NCI-H1436 treated with DMSO at 0.1 percent for 48 hours (cell line): ENCODE measurements at places on chromosomes 13 and 19.

DNA sequence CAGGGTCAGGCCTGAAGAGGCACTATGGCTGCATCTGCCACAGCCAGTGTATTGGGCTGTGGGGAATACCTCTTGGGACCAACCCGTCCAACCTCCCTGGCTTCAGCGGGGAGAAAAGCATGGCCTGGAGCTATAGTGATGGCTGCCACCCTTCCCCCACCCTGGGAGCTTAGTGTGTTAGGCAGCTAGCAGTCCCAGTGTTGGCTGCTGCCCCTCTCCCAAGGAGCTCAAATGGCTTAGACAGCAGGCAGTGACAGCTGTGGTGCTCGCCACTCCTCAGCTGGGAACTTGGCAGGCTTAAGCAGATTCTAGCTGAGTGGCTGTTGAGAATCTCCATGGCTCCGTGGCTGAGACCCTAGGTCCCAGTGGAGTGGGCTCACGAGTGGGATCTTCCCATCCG is 19.7 kb downstream of the ACOD1 start:
- no peak for DNase-seq

- DNase-seq: no peak
These were observed 389.8 kb downstream of the NDFIP2 start for GRCh38 chr13:79870766-79871165.

- DNase-seq: no peak
These were observed 942.4 kb upstream of the PRR20A start for GRCh38 chr13:56198350-56198749.

- no peak for DNase-seq
These were observed 719.4 kb downstream of the DIAPH3 start for GRCh38 chr13:59444210-59444857.

DNA sequence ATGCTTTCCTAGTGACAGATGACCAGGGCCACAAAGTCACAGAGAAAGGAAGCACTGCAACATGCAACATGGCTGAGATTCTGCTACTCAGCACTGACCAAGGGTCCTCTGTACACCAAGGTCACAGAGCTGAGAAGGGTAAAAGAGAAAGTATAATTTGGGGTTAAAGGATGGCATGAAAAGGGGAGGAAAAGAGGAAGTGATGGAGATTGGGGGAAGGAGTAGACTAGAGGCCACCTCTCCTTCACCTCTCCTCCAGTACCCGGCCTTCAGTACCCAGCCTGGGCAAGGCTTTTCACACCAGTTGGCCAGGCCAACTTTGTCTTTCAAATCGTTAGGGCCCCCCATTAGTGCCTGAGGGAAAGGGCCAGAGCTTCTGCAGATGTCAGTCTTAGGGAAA is 6.3 kb upstream of the RPS19 start:
- DNase-seq: no peak

DNA sequence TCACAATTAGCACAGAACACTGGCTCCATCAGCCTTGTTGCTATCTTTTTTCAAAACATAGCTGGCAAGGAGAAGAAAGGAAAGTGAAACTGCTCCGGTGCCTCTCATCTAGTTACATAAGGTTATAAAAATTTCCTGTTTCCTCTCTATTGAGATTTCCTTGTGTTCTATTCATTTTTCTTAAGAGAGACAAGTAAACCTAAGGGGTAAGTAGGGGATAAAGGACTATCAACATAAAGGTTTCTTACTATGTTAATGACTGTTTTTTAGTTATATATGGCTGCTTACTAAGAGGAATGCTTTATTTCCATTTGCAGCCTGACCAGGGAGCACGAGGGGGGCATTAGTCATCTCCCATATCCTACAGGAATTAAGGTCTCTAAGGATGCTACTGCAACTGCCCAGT is 73.2 kb upstream of the MLNR start:
- no peak for DNase-seq

DNA sequence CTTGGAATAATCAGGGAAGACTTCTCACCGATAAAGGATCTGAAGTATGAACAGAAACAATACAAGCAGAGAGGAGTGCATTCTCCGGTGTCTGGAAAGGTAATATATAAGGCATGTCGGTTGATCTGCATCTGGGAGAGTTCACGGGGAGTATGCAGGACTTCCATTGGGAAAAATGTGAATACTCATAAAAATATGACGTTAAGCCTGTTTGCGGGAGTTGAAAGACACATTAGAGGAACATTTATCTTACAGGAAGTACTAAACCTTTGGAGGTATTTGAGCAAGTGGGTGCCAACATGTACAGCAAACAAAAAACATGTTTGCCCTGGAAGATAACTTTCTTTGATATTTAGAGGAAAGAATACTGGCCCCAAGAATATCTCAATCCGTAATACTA is 286.8 kb downstream of the SLITRK6 start:
- DNase-seq: no peak
